HepG2 (cell line): ENCODE measurements at places on chromosomes 3 and 15.

DNA sequence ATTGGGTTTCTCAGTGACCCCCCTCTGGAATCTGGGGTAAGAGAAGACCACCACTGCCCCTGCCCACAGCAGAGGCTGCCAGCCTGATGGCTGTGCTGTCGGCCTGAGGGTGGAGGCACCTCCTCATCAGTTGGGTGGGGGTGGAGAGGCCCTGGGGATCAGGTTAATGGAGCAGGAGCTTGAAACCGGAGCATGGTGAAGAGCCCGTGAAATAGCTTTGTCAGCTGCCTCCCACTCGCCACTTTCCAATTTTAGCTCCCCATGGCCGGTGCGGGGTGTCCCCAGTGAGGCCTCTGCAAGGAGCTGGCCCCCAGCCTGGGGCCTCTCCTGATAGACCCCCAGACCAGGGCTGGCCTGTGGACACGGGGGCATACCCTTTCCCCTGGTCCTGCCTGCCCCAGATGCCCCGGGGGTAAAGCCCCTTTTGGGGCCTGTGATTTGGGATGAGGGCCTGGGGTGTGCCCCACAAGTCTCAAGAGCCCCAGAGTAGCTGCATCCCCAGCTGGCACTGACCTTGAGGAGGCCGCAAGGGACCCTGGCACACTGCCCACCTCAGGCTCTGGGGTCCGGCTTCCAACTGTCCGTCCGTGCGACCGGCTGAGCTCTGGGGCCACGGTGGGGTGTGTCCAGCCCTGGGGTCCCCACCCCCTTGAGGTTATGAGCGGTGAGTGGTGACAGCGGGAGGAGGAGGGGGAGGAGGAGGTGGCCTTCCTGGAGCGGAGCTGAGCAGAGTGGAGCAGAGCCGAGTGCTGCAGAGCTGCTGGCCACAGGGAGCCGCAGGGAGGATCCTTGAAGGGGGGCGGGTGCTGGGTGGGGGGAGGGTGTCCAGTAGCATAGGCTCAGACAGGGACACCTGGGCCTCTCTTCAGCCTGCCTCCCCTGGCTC lies at the start of gene HHATL:
Gene HHATL, minus strand, starts transcription at position 733 of the 886 bp plus-strand sequence. CDS start 1,972 bp downstream, outside the sequence.
- DNase-seq = no peak

DNA sequence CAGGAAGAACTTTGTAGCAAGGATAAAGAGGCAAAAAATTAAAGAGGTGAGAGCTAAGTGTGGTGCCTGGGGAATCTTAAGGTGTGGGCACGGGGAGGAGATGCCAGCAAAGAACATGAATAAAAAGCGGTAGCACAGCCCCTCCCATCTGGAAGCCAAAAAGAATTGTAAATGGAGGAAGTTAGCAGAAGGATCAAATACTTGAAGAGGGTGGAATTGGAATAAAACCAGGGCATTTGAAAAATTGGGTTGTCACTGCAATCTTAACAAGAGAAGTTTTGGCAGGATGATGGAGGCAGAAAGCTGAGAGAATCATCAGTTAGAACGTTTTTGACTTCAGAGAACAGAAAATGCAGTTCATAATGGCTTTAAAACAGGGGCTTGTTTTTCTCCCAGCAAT lies 2.4 kb downstream of the CCR2 start:
- DNase-seq = no peak

GRCh38 chr15:77548589-77549557 lies 83.8 kb downstream of the LINGO1 start:
- DNase-seq = no peak

DNA sequence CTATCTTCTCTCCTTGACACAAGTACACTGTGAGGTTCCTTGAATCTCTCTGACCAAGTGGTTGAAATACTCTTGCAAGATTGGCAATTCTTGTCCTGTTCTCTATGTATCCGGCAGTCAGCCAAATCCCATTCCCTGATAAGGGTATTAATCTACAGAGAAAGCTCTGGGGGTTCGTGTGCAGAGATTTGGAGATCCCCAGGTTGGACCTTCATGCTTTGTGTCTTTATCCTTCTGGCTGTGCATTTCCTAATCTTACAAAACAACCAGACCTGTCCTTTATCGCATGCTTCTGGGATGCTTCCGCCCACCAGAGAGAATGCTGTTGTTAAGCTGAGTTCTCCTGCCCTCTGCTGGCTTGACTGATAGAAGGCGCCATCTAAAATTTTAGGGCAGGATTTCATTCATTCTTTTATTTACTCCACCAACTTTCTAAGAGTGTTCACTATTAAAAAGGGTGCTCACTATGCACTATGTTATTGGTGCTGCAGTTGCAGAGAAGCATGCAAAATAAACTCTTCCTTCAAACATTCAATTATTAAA lies 8.6 kb upstream of the SST start:
- peak; percentile 41 for DNase-seq

DNA sequence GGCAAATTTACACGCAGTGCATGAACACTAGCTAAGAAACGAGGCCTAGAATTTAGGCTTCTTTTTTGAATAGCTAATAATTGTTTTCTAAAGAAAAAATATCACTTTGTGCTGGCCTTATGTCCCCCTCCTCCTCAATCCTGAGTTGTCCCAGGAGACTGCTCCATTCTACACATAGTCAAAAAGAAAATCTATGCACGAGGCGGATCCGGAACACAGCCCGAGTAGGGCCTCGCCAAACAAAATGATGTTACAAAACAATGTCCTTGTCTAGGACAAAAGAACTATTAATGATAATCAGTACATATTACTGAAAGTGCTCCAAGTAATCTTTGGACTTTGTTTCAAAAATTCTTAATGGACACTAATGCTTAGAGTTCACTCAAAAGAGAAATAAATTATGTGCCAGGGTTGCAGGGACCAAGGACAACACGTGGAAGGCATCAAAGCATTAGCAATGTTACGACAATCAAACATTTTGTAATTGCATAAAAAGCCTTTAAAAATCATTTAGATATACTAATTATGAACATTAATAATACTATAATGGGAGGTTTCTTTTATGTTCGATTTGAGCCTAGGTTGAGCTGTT lies 206.5 kb upstream of the ICE2 start:
- no peak for DNase-seq

DNA sequence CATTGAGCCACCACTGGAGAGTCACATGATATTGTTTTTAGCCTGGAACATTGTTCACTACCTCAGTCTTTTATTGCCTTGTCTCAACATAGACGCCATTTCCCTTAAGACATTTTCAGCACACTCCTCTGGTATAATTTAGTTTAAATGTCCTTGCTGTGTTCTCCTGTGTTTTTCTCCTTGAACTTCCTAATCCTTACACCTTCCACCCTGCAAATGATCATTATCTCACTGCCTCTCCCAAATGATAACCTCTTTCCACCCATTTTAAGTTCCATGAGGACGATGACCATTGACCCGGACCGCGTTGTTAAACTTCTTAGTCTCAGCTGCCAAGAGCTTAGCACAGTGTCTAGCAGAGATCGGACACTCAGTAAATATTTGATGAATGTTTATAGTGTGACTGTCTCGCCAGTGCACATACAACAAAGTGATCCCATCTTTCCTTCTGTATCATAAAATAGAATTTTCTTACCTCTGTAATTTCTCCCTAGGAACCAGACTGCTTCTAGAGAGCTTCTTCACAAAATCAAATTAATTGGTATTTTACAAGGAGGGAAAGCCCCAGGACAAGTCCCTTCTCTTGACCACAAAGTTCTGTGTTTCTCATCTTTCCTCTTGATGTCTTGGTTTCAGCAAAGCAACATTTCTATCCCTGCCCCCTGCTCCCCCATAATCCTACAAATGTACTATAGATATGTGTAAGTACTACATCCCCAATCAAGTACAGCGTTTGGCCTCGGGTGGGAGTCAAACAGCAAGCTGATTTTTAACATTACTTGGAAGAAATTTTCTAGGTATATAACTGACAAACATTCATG lies 429.6 kb downstream of the LPP start:
- DNase-seq = no peak

- DNase-seq = no peak
Observed at GRCh38 chr3:18238332-18238731, 186.8 kb downstream of the SATB1 start.

DNA sequence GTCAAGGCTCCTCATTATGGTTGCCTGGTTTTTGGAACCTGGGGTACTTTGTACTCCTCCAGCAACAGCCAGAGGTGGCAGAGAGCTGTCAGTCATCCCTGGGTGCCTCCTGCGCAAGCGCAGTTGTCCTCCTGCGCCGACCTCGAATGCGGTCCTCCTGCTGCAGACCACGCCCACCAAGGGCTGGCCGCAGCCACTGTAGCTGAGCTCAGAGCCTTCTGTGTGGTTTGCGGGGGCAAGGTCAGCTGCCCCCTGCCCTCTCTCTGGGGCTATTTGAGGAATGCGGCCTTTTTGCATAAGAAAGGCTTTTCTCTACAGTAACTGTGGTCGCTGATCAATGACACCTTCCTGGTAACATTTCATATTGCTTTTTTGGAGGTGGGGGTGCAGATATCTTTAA lies 131.3 kb upstream of the SNRPN start:
- DNase-seq = no peak

DNA sequence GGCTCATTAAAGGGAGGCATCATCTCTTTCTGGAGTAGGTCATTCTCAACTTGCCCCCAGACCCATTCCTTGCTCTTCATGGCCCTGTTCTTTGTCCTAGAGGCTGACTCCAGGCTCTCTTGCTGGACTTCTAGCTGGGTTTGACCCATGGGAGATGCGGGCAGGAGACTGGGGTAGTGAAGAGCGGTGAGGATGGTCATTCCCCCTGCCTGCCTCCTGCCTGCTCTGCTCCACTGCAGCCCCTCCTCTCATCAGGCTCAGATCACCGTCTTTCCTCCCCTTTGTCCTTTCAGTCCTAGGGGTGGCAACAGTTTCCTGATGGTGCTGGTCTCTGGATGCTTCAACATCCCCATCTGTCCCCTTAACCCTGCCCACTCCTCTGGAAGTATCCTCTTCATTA lies 170.9 kb downstream of the ABHD5 start:
- no peak for DNase-seq

DNA sequence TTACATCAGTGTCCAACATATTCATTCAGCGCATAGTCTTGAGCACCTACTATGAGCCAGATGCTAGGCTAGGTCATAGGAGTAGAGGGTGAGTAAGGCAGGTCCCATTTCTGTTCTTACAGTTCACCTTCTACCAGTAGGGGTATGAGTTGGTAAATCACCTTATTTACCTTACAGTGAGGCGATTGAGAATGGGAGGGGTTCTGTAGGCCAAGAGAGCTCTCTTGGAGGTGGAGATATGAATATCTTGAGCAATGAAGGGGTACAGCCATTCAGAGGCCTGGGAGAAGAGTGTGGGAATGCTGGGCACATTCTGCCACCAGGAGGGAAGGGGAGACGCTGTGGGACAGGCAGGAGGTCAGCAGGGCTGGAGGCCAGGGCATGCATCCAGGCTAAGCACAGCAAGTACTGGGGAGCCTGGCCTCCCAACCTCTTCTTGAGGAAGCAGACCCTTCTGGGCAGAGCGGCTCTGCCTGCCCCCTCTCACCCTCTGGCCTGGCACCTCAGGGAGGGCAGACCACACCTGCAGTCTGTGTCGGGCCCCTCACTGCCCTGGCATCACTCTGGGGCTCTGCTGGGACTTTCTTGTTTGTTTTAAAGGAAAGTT lies 123.4 kb downstream of the EEFSEC start:
- no peak for DNase-seq

DNA sequence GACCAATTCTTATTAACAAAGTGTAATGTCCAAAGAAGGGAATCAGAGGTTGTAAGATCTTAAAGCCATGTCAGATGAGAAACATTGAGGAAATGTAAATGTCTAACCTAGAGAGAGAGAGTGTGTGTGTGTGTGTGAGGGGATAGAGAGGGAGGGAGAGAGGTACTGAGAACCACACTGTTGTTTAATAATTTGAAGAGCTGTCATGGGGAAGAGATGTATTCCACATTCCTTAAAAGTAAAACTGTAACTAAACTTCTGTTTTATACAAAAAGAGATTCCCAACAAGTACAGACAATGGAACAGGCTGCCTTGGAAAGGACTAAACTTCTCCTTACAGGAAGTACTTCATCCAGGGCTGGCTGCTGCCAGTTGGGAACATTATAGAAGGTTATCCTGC lies 68.9 kb upstream of the BOC start:
- DNase-seq = no peak

- DNase-seq = no peak
Observed at GRCh38 chr15:64622410-64623260, 152.8 kb downstream of the RBPMS2 start.

GRCh38 chr3:158739661-158740060 lies 7.4 kb upstream of the RARRES1 start:
- DNase-seq = no peak

- no peak for DNase-seq
Observed at GRCh38 chr3:172853921-172854666, 103.6 kb downstream of the ECT2 start.

GRCh38 chr3:123093696-123094095 lies 26.9 kb downstream of the PDIA5 start:
- DNase-seq = no peak

- DNase-seq = no peak
Observed at GRCh38 chr3:86744051-86744450, 246.9 kb downstream of the VGLL3 start.

DNA sequence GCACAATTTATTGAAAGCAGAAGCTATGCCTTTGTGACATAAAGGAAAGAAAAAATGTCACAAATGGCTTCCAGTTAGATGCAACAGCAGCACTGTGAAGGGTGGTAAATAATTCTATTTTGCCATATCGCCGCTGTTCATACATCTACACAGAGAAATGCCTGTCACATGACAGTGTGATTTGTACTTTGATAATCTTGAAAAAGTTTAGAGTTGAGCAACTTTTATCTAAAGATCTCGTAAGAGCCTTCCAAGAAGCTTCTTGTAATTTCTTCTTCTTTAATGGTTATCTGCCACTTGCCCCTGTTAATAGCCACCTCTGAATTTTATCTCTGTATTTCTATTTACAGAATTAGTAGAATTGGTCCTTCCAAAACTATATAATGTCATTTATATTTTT lies 192.3 kb downstream of the ATP8B4 start:
- DNase-seq = no peak

DNA sequence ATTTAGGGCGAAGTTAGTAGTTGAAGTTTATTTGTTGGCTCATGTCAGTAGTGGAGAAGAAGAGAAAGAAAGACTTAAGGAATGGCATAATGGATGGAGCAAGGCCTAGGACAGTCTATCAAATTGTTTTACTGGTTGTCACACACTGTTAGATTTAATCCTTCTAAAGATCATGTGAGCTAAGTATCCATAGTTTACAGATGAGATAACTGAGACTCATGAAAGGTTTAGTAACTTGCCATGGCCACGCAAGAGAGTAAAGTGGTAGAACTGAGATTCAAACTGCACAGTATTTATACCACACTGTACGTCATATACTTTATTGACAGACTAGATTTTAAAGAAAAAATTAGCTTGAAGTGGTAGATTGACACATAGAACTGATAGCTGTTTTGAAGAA lies 11.4 kb downstream of the SPRED1 start:
- no peak for DNase-seq

DNA sequence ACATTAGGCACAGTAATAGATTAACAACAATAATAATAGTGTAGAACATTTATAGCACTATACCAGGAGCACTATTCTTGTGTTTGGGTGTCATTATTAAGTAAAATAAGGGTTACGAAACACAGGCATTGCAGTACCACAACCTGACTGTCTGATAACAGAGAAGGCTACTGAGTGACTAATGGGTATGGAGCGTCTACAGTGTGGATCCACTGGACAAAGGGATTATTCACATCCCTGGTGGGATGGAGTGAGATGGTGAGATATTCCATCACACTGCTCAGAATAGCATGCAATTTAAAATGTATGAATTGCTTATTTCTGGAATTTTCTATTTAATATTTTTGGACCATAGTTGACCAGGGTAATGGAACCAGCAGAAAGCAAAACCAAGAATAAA lies 18.2 kb downstream of the MINDY4B start:
- DNase-seq = no peak
